Stimulated activated naive CD4-positive, alpha-beta T cell treated with Interleukin-2 at 50 U/mL for 16 hours (primary cell): ENCODE measurements at places on chromosomes 5 and 9.

- DNase-seq = no peak
These were observed 13.0 kb upstream of the CTNNAL1 start for GRCh38 chr9:109026306-109026705.

GRCh38 chr9:17389026-17389425, 189.8 kb upstream of the SH3GL2 start:
- DNase-seq = no peak

- DNase-seq = no peak
These were observed 213.4 kb upstream of the ELL2 start for GRCh38 chr5:96175090-96175489.

- DNase-seq = no peak
These were observed 89.6 kb downstream of the RIC1 start for GRCh38 chr9:5718296-5719032.

DNA sequence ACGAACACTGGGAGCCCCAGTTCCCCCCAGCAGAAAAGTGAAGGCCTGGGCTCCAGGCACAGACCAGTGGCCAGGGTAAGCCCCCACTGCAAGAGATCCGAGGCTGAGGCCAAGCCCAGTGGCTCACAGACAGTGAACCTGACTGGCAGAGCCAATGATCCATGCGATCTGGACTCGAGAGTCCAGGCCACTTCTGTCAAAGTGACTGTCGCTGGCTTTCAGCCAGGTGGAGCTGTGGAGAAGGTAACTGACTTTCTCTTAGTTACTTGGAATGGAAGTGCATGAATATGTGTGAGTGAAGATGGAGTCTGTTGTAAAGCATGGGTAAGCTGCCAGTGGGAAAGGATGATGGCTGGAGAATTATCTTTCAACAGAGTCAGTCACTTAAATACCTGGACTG, 99.7 kb downstream of the GOLPH3 start:
- no peak for DNase-seq

DNA sequence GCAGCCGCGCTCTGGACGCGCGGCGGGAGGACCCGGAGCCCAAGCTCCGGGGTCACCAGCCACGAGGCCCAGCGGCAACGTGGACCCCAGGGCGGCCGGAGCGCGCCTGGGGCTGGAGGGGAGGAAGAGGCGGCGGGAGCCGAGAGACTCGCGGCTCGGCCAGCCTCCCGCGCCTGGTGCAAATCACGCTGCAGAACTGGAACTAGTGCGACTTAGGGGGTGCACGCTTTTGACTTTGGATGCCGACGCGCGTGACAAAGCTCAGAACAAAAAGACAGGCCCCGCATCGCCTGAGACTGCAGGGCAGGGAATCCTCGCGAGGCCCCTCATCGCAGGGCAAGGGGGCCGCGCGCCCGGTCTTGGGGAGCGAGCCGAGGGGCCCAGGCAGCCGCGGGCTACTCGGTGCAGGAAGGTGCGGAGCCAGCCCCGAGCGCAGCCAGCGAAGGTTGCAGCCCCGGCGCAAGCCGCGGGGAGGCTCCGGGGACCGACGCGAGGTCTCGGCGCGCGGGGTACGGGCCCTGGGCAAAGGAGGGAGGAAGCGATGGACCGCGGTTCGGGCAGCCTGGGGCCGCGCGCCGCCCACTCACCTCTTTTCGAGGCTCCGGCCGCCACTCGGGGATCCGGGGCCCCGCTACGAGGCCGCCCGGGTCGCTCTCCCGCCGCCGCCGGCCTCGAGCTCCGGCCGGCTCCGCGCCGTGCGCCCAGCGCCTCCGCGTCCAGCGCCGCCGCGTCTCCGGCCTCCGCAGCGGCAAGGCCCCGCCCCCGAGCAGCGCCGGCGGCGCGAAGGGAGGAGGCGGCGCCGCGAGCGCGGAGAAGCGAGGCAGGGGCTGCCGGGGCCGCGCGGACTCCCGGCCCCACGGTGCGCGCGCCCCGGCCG, at the start of gene GOLM1:
TSS of gene GOLM1 (minus strand) at position 735 of the 877 bp plus-strand sequence. CDS start 20,238 bp downstream, outside the sequence.
- DNase-seq = no peak

GRCh38 chr5:53361708-53362107, 118.7 kb upstream of the FST start:
- no peak for DNase-seq

- no peak for DNase-seq
These were observed 3.6 kb downstream of the PTRH1 start for GRCh38 chr9:127711831-127712274.

DNA sequence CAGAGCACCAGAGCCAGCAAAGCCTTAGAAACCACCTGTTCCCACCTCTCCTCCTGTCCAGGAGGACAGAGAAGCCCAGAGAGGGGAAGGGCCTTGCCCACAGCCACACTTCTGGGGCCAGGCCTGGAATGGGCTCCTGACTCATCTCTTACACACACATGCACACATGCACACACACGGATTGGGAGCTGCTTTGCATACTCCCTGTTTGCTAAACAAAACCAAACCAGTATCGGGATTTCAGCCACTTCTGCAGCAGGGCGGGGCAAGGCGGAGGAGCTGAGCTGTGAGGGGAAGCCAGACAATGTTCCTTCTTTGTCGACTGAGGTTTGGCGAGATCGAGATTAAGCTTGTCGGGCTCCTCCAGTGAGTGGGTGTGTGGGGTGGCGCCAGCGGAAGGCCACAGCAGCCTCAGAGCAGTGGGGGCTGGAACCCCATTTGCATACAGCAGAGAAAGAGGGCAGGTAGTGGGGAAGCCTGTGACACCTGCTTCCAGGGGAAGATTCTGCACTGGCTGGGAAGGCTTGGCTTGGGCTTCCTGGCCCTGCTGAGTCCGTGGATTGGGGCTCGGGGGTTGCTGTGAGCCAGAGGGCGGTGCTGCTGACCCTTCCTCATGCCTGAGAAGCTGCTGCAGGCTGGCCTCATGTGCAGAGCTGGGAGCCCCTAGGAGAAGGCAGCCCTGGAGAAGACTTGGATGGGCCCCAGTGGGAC, 16.1 kb downstream of the GFI1B start:
- no peak for DNase-seq

- no peak for DNase-seq
These were observed 43.1 kb downstream of the LHX2 start for GRCh38 chr9:124054582-124055227.

DNA sequence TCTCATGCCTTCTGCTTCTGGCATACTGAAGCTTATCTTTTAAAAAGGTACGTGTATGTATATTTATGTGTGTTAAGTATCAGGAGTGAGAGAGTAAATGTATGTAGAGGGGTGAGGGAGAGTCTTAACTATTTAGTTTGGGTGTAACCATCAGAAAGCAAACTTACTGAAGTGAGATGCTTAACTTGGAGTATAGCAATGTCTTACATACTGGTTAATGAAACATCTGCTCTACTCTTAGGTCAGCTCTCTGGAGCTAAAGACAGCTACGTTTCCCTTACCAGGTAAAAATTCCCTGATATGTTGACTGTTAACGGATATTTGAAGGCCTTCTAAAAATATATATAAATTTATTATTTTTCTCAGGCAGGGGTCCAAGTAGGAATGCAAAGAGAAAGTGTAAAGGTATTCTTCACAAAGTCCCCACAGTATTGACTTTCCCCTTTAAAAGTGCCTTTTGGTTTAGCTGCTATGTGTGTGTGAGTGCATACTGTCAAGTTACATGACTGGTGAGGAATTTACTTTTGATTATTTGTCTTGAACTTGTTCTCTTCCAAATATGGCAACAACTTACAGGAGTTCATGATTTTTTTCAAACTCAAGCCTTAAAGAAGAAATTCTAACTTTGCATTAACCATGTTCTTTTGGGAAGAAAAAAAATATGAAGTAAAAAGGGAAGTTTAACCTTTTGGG, 12.3 kb upstream of the C5orf24 start:
- no peak for DNase-seq

GRCh38 chr9:127878001-127878651, 651 bp upstream of the AK1 start:
- DNase-seq = no peak

- DNase-seq = no peak
These were observed 1.0 kb upstream of the TRIM7 start for GRCh38 chr5:181205761-181206649.

DNA sequence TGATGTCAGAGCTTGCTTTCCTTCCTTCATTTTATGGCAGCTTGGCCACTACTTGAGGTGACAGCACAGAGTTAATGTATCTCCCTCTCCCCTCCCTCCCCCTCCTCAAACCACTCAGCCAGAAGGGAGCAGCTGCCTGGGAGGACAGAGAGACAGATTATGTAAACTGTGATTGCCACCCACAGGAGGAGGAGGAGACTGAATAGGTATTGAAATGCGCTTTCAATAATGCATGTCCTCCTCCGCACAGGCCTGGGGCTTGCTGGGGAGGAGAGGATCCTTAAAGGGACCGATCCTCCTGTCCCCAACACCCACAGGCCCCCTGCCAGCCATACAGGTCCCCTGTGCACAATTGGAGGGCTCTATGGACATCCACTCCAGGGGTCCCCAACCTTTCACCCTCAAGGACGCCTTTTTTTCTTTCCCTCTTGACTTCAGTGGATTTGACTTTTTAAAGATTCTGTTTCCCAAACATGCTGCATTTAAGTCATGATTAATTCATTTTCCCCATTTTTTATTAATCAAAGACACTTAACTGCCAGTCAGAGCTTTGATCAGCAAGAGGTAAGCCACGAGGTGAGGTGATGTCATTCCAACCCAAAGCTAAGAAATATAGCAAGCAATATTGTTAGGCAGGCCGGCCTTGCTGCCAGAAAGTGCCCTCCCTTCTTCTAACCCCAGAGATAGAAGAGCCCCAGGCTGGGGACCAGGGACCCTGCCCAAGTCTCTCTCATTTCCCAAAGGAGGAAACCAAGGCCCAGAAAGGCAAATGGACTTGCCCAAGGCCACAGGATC, 47.5 kb upstream of the CPLX2 start:
- DNase-seq = no peak

DNA sequence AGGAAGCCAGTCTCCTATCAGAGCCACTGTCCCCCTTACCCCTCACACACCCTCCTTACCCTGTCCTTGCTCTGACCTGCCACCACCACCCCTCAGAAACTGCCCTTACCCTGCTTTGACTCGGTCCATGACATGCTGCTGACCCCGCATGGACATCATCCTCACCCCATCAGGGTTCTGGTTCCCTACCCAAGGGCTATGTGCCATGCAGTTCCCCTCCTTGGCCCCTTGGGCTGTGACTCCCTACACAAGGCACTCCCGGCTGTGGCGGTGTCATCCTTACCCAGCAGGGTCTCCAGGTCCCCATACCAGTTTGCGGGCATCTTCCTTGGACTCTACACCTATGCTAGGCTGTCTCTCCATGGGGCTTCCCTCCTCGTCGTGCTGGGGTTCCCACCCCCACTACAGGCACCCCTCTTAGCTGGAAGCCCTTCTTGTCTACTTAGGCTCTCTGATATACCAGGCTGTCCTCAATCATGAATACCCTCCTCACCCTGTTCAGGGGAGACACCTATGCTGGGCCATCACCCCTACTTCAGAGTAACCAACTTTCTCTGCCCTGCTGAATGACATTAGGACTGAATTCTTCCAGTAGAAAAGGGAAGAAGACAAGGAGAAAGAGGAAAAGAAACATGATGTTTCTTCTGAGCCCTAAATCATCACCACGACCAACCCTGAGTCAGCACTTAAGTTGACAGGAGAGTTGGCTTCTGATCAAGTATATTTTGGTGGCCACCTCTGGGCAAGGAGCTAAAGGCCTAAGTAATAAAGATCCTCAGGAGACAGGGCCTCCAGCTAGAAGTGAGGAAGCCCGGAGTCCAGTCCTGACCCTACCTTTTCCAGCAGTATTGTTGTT, 115.2 kb downstream of the GCNT1 start:
- DNase-seq = no peak

- no peak for DNase-seq
These were observed 17.5 kb downstream of the GOLPH3 start for GRCh38 chr5:32156635-32157034.

DNA sequence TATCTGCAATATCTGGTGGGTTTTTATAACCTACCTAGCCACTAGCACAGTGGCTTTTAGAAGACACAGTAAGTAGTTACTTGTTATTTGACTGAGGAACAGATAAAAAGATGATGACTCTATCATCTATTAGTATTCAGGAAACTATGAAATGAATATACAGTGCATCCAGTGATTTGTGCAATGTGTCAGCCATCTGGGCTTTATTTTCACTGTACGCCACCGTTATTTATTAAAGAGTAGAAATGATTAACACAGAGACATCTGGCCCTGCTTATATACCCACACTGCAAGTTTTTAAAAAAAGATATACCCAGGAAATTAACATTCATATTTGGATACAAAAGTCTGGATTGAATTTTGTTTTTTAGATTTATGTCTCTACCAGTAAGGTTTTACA, 408.4 kb downstream of the PDE4D start:
- DNase-seq = no peak

DNA sequence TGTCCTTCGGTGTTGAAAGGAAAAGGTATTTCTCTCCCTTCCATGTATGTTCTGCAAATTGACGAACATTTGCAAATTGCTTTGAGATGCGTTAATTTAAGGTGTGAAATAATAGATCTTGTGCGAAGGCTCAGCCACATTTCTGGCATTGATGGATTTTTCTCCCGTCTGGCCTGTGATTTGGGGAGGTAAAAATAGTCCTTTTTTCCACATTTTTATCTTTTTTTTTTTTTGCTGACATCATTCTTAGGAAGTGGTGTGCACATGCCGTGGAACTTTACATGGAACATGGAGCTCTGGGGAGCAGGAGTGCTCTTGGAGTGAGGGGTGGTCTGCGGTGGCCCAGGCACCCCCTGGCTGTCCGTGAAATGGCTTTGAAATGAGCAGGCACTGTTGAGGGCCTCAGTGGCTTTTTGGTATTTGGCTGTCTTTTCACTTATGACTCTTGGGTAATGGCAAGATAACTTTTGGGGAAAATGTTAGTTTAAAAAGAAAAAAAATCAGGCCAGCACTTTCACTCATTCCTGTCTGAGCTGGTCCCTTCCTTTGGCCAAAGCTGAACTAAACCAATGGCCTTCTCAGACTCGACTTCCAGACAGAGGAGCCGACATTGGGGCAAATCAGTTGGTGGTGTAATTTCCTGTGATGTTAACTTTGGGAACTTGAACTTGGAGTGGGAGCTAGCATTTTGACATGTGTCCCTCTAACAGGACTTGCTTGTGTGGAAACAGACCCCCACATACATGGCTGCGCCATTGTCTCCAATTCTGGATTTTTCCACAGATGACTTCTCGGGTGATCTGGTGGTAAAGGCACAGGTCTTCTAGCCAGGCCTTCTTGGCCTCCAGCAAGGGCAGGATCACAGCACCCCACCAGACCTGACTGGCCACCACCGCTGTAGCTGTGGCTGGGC, 4.2 kb downstream of the NEK6 start:
- no peak for DNase-seq

- DNase-seq = no peak
These were observed 54.4 kb downstream of the ITGA1 start for GRCh38 chr5:52842111-52842510.

GRCh38 chr5:168471785-168472184, 14.5 kb upstream of the RARS1 start:
- DNase-seq = no peak

DNA sequence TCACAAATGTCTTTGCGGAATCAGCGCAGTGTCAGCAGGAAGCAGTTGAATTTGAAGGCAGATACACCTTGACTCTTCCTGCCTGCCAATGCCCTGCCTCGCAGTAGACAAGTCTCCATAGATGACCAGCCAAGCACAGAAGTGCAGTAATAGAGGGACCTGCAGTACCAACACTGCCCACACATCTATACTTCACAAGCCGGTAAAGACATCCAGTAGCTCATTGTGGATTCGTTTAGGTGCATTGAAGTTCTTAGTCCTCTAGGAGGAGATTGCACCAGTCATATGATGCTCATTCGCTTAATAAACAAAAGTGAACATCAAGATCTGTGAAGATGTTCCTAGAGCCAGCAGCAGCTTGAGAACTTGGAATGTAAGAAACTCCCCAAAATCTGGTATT, 7.1 kb upstream of the IFNA2 start:
- no peak for DNase-seq

- DNase-seq = no peak
These were observed 974 bp upstream of the SLC12A2 start for GRCh38 chr5:128082551-128083032.
